ENCODE measurements at places on chromosomes 3 and 15.
A peak's percentile ranks its signal among the peaks of the same experiment; 100 is the strongest.

DNA sequence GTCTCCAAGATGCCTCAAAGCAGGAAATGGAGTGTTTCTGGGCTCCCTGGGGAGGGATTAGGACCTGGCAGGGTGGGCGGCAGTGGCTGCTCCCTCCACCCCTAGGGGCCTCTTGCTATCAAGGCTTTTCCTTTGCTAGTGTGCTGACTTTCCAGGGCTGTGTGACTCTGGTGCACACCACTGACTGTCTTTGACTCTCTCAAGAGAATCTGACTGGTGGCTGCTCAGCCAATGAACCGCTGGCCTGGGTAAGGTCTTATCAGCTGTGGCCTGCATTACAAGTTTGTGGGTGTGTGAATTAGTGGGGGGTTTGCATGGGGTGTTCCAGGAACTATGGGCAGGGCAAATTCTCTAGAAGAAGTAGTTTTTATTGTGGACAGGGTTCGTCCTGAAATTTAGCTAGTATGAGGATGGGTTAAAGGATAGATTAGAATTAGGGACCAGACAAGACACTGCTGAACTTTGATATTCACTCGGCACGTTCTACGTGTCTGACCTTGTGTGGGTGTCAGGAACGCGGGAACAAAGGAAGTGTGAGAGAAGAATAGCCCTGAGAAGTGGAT is 29.5 kb downstream of the SIAH2 start:
- DNase-seq, result no peak

DNA sequence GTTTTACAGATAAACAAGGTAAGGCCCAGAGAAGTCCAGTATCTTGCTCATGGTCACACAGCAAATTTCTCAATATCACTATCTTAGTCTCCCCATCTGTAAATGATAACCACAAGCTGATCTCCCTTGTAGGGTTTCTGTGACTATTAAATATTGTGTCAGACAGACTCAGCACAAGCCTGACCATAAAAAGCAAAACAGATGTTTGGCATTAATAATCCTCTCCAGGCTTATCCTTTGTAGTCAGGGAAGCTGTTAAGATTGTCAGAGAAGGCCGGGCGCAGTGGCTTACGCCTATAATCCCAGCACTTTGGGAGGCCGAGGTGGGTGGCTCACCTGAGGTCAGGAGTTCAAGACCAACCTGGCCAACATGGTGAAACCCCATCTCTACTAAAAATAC is 173.2 kb upstream of the PRICKLE2 start:
- DNase-seq, result no peak

GRCh38 chr3:15220056-15220455 is 14.0 kb downstream of the CAPN7 start:
- no peak for DNase-seq

GRCh38 chr3:24726423-24726822 is 231.8 kb upstream of the THRB start:
- DNase-seq, result no peak

- DNase-seq, result no peak
Measured at GRCh38 chr3:111012388-111013248, 59.0 kb upstream of the NECTIN3 start.

- DNase-seq, result no peak
Measured at GRCh38 chr3:116254541-116254940, 190.7 kb downstream of the LSAMP start.

DNA sequence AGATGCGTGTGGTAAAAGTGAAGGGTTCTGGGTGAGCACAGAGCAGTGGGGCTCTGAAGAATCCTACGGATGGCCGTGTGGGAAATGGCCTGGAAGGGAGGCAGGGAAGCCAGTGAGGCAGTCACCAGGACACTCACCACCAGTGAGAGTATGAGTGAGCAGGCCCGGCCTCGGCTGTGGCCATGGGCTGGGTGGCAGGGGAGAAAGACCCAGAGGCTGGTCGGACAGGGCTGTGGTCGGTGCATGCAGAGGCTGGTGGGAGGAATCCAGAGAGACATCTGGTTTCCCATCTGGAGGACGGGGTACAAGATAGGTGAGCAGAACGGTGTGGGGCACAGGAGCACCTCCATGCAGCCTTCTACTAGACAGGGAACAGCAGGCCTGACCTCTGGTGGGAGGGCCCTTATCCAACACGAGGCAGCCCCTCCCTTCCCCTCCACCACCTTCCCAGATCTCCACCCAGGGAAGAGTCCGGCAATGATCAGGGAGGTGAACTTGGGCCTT is 10.1 kb downstream of the PCSK6 start:
- DNase-seq, result no peak

- DNase-seq, result no peak
Measured at GRCh38 chr3:13515786-13516759, 32.9 kb upstream of the FBLN2 start.

DNA sequence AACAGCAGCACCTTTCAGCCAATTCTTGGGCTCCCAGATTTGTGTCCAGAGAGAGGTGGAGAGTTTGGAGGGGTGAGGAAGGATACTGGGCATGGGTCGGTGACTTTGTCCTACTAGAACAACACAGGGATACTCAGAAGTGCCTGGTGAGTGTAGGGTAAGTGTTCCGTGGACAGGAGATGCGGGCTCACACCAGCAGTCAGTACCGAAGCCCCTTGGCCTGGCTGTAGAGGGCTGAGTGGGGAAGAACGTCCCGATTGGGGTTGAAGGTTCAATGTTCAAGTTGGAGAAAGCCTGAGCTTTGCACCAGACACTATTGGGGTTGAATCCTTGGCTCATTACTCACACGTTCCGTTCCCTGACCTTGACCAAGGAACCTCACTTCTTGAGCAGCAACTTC is 40.8 kb upstream of the SLC6A11 start:
- DNase-seq, result no peak

DNA sequence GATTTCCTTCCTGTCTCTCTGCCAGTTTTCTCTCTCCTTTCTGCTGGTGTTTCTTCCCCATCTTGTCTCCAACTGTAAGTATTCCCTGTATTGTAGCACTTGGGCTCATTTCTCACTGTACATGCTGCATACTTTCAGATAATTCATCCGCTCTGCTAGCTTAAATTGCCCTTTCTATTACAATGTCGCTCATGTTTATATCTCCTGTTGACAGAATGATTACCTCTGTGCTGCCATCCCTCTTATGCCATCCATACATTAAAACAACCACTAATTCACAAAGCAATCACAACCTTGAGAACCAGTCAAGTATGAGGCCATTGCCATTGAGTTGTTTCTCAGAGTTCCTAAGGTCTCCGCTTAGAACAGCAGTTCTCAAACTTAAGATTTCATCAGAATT is 107.5 kb upstream of the SOX2 start:
- no peak for DNase-seq

GRCh38 chr15:90660195-90660998 is 56.7 kb upstream of the BLM start:
- peak; percentile 79 for DNase-seq

- peak; percentile 65 for DNase-seq
Measured at GRCh38 chr15:75067123-75067830, 43.9 kb downstream of the PPCDC start.

DNA sequence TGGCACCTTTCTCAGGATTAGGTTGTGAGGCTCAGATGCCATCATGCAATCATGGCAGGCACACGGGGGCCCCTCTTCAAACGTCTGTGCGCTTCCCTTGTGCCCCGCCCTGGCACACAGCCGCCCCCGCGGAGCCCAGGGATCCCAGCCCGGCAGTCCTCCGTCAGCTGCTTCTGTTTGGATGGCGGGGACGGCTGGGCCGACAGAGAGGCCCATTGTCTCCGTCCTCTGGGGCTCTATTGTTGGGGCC is 849 bp upstream of the HDAC11 start:
- no peak for DNase-seq

GRCh38 chr3:138625707-138626365 is 17.3 kb downstream of the FAIM start:
- no peak for DNase-seq

GRCh38 chr3:141266797-141267555 is 35.4 kb downstream of the PXYLP1 start:
- DNase-seq, result no peak

DNA sequence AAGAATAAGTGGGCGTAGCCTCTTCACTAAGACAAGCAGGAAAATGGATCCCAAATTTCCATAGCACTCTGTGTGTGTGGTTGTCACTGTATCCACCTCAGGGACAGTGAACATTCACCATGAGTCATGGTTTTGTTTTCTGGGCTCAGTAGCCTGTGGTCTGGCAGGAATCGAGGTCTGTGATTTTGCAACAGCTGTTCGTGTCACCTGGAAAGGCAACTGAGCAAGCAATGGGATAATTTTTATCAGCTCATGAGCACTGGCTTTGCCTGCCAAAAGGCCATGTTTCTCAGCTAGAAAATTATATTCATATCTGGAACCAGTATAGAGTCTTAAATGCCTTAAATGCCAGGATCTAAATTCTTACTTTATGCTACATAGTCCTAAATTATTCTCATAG is 60.9 kb downstream of the STRIT1 start:
- DNase-seq, result no peak

DNA sequence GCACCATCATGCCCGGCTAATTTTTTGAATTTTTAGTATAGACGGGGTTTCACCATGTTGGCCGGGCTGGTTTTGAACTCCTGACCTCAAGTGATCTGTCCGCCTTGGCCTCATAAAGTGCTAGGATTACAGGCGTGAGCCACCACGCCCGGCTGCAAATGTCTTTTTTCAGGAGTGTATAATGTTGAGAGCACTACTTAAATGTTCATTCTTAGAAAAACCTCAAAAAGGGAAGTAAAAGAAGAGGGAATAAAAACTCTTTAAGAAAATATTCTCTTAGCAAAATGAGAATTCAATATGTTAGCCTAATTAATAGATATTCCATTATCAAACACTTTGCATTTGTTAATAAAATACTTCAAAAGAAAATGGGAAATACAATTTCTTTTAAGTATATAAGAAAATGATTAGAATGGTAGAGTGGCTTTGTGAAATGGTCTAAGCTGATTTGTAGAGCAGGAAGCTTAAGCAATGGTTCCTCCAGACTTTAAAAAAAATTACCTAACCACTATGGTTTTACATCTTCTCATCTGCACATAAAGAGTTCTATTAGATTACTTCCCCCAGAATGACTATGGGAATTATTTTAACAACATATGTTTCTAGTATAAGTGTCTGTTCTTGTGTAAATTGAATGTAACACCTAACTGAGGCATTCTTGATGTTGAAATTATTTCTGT is 226.7 kb upstream of the ALCAM start:
- DNase-seq, result no peak

GRCh38 chr3:85180-85579 is 111.4 kb upstream of the CHL1 start:
- DNase-seq, result no peak

DNA sequence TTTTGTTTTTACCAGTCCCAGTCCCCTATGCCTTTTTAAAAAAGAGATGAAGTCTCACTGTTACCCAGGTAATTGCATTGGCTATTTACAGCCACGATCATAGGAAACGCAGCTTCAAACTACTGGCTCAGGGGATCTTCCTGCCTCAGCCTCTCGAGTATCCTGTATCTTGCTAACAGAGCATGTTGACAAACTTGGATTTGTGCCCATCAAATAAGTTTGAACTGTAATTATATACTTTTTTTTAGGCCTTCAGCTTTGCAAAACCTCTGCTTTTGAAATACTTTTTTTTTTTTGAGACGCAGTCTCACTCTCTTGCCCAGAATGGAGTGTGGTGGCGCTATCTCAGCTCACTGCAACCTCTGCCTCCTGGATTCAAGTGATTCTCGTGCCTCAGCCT is 3.0 kb upstream of the EDEM1 start:
- DNase-seq, result no peak

DNA sequence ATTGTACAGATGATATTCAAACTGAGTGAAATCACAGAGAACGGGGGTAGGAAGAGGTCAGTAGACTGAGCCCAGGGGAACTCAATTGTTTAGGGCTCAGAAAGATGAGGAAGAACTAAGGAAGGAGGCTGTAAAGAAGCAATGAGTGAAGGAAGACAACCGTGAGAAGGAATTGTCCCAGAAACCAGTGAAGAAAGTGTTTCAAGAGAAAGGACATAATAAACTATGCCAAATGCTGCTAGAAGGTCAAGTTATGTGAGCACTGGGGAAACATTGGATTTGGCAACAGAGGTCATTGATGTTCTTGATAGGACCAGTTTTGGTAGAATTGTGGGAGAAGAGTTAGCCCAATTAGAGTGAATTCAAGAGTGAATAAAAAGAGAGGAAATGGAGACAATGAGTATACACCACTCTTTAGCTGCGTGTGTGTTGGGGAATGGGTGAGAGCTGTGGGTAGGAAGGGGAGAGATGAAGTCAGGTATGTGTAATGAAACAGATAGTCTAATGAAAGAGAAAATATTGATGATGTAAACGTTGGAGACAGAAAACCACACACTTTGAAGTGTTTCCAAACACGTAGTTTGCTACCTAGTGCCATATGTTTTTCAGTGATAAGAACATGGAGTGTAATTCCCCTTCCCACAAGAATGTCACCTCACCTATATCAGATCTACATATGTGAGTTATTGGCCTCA is 42.5 kb upstream of the MME start:
- DNase-seq, result no peak

DNA sequence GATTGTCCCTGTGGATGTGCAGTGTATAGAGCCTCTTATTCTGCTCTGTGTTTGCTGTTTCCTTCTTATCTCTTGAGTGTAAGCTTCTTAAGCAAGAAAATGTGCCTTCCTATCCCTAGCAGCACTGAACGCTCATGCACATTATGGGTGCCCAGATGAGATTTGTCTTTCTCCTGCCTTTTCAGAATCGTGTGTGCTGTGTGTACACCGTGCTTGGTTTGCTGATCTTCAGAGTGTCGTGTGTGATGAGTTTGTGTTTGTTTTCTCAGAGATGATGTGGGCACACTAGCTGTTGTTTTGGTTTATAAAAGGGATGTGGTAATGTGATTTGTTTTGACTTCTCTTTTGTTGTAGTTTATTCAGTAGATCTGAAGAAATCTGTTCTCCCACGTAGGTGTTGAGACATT is 19.7 kb downstream of the GPR171 start:
- no peak for DNase-seq

DNA sequence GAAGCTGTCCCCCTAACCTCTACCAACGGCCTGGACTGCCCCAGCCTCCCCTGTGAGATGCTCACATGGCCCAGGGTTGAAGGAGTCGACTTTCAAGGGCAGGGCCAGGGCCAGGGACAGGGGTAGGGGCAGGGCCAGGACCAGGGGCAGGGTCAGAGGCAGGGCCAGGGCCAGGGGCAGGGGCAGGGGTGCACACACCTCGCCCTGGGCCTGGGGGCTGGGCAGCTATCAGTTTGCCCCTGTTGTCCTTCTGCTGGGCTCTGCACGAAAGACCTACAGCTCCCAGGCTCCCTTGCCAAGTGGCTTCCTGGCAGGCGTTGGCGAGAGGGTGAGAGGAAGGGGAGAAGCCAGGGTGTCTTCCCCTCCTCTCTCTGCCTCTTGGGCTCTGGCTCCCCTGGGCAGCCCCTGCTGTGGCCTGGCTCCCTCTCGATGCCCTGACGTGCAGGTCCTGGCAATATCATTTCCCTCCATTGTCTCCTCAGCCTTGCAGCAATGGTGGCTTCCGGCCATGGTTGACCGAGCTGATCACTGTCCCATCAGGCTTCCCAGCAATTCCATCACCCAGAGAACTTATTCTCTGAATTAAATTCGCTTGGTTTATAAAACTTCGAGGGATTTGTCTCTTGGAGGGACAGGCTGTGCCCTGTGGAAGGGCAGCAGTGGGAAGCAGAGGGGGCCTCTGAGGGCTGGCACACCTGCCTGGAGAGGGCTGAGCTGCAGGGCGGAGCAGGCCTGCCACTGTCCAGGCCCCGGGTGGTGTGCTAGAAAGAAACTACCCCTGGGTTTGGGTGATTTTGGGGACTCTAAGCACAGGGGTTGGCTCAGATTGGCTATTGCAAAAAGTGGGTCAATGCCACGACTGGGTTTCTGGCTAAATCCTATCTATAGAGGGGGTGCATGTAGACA is 13.9 kb downstream of the PRR23E start:
- DNase-seq, result no peak

Measured in GM12864 (cell line).